ENCODE measurements at places on chromosomes 16 and 17.

DNA sequence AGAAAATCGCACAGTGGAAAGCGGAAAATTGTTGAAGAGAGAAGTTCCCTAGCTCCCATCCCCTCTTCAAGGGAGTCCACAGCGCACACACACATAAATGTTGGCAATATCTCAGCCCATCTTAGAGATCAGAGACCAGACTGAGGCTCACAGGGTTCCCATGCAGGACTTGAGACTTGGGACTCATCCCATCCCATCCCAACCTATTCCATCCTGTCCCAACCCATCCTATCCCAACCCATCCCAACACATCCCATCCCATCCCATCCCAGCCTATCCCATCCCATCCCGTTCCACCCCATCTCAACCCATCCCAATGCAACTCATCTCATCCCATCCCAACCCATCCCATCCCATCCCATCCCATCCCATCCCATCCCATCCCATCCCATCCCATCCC, 29.6 kb downstream of the GSG1L start:
- DNase-seq: no peak

GRCh38 chr16:85029408-85029784, 1.8 kb downstream of the KIAA0513 start:
- no peak for DNase-seq

- DNase-seq: no peak
Measured at GRCh38 chr17:47803201-47803600, 18.4 kb downstream of the OSBPL7 start.

DNA sequence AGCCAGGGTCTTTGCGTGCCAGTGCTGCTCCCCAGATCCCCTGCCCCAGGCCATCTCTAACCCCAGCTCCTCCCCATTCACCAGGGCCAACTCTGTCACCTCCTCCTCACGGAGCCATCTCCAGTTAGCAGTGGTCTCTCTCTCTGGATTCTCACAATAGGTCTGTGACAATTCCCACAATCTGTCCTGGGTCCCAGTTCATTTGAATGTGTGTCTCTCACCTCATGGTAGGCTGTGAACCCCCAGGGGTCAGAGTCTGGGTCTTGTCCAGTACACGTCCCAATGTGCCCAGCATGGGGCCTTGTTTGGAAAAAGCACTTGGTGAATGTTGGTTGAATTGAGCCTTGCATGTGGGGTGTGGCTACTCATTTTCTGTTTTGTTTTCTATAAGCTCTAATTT, 205.3 kb downstream of the PHKB start:
- DNase-seq: no peak

Measured in NCI-H1048 (cell line).